ENCODE measurements at places on chromosomes 5 and 9. TPM values are rescaled to one million over a fixed set of nuclear protein-coding genes. Genes with fewer than 3 reads are reported as not detected.

Gene SPATA31A6
- 0.05 TPM for polyA plus RNA-seq

Gene TXNDC8
- polyA plus RNA-seq, result 0.02 TPM

Gene SVEP1
- 0.52 TPM for polyA plus RNA-seq

Gene ADGRD2
- polyA plus RNA-seq, result 0.50 TPM
